ENCODE measurements at places on chromosomes 11 and 22.

DNA sequence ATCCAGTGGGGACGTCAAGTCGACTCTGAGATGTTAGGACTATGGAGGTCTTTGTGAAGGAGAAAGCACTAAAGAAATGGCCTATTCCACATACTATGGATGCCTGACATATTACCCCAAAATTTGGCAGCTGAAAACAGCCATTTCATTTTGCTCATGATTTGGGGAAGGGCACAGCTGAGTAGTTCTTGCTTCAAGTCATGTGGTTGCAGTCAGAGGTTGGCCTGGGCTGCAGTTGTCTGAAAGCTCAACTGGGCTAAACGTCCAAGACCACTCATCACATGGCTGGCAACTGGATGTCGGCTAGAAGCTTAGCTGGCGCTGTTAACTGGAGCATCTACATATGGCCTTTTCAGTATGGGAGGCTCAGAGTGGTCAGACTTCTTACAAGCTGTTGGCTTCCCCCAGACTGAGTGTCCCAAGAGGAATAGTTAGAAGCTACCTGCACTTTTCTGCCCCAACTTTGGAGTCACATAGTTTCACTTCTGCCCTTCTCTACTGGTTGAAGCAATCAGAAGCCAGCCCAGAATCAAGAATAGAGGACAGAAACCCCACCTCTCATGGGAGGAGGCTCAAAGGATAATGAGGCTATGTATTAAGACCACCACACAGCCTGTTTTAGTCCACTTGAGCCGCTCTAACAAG, 14.1 kb downstream of the SLC35C1 start:
- DNase-seq: no peak

GRCh38 chr11:66218846-66219620, 49.4 kb upstream of the RAB1B start:
- no peak for DNase-seq

DNA sequence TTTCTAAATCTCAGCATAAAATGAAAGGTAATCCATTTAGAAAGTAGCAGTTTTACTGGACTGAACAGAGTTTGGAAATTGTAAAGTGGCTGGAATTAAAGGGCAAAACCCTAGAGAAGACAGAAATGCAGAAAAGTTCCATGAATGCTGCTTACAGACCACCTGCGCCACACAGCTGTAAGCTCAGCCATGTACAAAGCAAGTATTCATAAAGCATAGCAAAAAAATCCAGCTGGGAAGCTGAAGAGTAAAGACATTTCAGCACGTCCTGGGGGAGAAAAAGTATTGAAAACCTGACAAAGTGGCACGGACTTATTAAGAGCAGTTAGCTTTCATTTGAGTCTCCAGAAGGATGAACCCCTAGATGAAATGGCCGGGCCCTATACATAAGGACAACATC, 220.1 kb upstream of the CNTN5 start:
- DNase-seq: no peak

GRCh38 chr11:135027461-135027860, 615.4 kb upstream of the B3GAT1 start:
- DNase-seq: no peak

- no peak for DNase-seq
Measured at GRCh38 chr22:46684706-46685105, 53.3 kb downstream of the CERK start.

GRCh38 chr11:13183094-13183825, 94.3 kb upstream of the BMAL1 start:
- peak; percentile 28 for DNase-seq

DNA sequence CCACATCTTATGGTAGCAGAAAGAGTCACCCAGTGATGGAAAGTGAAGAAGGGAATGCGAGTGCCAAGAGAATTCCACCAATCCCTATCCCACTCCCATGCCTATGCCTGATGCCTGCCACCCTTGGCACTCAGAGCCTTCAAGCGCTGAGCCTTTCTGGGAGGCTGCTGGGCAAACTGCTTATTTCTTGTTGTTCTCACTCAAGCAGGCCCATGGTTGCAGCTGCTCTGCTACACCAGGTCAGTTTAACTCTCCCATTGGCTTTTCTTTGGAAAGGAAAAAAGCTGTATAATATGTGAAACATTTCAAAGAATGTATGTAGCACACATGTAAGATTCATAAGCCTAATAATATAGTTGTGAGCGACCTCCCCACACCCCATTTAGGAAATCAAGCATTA, 41.4 kb downstream of the DGCR2 start:
- DNase-seq: no peak

- no peak for DNase-seq
Measured at GRCh38 chr11:1964348-1964747, 17.2 kb downstream of the MRPL23 start.

DNA sequence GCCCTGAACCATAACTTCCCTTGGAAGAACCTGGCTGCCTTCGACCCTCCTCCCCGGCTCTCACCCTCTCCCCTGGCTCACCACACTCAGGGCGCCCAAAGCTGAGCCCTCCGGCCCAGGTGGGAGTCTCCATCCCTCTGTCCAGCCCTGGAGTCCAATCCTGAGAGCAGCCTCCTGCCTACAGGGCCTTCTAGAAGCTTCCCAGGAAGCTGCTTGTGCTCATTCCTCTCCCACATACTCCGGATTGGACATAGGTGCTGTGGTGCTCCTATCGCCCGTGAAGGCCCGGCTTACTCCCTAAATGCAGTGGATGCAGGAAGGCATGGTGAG, 1332.0 kb downstream of the BRD1 start:
- DNase-seq: no peak

GRCh38 chr11:87359401-87359800, 321.7 kb downstream of the TMEM135 start:
- peak; percentile 87 for DNase-seq

GRCh38 chr11:44188643-44189042, 93.2 kb downstream of the EXT2 start:
- DNase-seq: no peak

- peak; percentile 40 for DNase-seq
Measured at GRCh38 chr11:26297189-26297975, 34.5 kb upstream of the ANO3 start.

- peak; percentile 48 for DNase-seq
Measured at GRCh38 chr11:103601225-103601846, 435.1 kb upstream of the DDI1 start.

- no peak for DNase-seq
Measured at GRCh38 chr11:3747704-3748103, 49.6 kb downstream of the NUP98 start.

Measured in NCI-H146 (cell line).